Fibroblast of skin of back (primary cell): ENCODE measurements at places on chromosomes 5 and 9.

DNA sequence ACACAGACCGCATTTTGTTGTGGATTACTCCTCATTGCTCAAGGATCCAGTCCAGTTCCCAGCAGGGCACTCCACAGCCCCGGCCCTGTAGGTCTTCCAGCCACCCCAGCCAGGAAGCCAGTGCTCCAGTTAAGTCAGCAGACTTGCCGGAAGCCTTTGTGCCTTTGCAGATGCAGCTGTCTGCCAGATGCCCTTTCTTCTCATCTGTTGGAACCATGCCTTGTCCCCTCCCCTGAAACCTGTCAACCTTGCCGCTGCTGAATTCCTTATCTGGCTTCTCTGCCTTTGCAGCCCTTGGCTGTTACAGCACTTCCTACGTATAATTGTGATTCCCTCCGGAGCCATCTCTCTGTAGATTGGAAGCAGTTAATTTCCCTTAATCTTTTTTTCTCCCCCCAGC is 28.4 kb downstream of the PSAT1 start:
- peak; percentile 23 for DNase-seq

DNA sequence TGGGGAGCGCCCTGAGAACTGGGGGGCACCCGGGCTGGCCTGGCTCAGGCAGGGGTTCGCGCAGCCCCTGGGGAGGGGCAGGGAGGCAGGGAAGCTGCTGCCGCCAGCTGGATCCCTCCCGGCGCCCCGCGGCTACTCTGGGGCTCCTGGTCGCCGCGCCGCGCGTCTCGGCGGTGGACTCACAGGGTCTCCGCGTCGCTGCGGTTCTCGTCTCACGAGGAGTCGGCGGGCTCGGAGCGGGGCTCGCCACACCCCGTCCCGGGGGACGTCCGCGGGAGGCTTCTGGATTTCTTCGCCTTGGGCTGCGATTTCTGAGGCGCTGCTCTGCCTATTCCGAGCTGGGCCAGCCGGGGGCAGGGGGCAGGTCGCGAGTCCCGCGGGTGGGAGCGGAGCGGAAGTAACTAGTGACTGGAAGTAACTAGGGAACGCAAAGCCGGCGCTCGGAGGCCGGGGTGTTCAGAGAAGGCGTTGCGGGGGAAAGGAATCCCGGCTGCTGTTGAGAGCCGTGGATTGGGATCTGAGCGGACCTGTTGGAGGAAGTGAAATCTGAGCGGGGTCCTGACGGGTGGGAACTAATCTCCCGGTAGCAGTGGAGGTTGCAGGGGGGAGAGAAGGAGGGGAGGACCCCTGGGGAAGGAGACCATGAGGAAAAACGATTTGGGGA is 511 bp downstream of the CYSTM1 start:
- peak; percentile 76 for DNase-seq

DNA sequence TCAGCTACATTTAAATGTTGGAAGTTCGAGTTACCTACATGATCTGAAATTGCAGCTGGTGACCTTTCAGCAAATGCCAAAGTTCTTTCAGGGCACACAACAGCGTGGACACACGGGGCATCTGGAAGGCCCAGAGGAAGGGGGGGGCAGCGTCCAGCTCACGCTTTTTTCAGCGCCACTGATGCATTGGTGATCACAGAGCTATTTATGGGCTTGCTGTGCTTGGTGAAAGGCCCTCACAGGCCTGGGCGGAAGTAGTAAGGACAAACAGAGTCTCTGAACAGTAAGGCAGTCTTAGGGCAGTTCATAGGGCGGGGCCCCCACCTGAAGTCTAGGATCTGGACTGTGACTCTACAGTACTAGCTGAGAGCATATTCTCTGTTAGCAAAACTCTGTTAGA is 6.6 kb upstream of the FBP2 start:
- no peak for DNase-seq

DNA sequence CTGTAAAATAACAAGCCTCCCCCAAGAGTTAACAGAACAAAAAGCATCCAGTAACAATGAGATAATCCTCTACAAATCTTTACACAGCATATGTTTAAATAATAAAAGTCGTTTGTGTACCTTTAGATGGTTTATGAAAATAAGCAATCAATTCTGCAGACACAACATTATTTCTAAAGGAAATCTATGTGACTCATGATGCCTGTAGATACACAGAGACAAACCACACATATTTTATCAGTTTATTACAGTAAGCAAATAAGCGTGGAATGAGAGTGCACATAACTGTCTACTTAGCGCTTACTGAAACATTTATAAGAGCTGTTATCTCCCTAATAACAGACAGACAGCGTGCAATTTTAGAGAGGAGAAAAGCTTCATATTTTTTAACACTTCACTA is 243.6 kb downstream of the AP3B1 start:
- peak; percentile 60 for DNase-seq

- no peak for DNase-seq
Measured at GRCh38 chr5:180540050-180540694, 46.0 kb downstream of the CNOT6 start.

DNA sequence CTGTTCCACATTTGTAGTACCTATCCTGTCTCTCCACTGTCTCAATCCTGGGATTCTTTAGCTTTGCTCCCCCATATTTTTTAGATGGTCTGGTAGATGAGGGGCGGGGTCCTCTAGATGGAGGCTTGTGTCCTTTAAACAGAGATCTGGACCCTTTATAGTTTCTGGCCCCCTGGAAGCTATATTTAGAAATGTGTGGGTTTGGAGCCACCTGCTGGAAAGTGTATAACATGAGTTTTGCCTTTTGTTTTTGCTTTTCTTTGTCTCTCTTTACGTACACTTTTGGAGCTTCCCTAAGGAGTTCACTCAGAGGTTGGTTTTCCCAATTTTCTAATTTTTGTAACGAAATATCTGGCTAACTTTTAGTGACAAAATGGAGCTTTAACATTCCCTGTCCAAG is 110.7 kb downstream of the CFAP95 start:
- no peak for DNase-seq

- no peak for DNase-seq
Measured at GRCh38 chr9:37336150-37336549, 86.3 kb upstream of the GRHPR start.

DNA sequence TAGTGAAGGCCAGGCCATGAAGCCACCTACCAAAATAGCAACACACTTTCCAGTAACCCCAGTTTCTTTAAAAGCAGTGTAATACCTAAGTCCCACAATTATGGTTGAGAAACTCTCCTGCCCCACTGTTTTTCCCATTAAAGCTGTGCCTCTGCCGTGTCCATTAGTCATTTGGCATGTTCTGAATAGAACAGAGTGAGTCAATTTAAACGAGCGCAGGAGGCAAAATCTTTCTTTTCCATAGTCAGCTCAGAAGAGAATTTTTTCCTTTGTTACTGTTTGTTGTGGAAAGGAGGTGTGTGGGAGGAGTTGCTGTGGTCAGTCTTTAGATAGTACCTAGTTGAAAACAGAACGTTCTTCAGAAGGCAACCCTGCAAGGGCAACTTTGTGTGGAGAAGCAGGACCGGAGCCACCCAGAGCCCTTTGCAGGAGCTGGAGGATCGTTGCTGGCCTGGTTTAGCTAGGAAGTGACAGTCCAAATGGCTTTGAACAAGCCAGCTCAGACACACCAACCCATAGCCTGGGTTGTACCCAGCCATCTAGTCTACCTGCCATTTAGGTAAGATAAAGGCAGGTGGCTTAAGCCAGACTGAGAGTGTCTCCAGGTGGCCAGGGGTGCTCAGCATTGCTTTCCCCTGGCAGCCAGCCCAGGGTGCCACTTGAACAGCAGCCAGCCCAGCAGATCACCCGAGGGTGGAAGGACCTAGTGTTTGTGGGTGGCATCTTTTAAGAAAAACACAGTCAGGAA is 30.4 kb downstream of the GADD45G start:
- DNase-seq = peak; percentile 13

DNA sequence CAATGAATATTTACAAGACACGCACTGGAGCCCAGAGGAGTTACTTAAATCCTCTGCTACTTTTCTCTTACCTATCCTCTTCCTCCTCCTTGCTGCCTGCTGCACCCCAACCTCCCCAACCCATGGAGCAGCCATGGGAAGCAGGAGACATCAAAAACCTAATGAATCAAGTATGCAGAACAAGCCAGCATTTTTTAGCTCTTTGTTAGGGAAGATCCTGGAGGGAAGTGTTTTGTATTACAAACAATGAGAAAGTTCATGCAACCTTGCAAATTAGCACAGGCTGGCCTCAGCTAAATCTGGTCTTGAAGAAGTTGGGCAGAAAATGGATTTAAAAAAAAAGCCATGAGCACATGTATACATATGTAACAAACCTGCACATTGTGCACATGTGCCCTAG is 498.8 kb downstream of the KIF4B start:
- no peak for DNase-seq

DNA sequence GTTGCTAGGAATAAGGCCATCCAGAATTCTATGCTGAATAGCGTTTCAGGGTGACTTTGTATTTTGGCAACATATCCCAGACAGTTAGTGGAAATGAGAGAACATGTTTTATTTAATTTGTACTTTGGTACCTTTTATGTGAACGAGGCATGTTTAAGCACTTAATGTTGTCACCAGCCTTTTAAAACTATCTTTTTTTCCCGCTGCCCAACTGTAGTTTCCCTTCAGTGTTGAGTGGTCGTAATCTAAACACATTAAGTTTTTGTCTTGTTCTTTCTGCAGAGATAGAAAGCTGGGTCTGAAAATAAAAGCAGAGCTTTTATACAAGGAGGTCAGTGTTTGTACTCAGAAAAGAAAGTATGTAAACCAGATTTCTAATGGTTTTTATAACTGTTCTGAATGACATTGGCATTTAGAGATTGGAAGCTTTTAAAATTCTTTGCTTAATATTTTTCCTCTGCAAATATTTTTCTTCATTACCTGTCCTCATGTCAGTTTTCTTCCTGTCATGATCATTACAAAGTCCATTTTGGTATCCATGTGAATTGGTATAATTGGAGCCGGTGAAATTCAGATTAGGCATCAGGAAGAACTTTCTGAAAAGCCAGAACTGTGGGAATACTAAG is 100.7 kb downstream of the ARHGEF28 start:
- DNase-seq = no peak

DNA sequence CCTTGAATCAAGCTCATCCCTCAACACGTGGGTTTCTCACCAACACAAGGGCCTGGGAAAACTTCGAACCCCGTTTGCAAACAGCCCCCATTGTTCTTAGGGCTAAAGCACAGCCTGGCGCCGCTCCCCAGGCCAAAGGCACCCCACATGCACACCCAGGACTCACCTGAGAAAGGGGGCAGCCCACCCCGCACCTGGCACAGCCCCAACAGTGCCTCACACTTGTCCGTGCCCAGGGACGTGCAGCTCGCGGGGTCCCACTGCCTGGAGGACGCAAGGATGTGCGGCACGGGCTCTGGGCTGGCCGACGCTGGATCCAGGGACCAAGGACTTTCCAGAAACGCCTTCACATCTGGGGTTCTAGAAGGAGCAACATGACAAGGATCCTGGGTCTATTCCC is 2.8 kb downstream of the SOHLH1 start:
- no peak for DNase-seq

GRCh38 chr9:136675477-136676296 is 11.6 kb downstream of the AGPAT2 start:
- DNase-seq = no peak

- DNase-seq = peak; percentile 27
Measured at GRCh38 chr5:17838469-17838868, 204.2 kb downstream of the TAF11L14 start.

- no peak for DNase-seq
Measured at GRCh38 chr5:141814064-141814964, 63.9 kb downstream of the PCDH1 start.

DNA sequence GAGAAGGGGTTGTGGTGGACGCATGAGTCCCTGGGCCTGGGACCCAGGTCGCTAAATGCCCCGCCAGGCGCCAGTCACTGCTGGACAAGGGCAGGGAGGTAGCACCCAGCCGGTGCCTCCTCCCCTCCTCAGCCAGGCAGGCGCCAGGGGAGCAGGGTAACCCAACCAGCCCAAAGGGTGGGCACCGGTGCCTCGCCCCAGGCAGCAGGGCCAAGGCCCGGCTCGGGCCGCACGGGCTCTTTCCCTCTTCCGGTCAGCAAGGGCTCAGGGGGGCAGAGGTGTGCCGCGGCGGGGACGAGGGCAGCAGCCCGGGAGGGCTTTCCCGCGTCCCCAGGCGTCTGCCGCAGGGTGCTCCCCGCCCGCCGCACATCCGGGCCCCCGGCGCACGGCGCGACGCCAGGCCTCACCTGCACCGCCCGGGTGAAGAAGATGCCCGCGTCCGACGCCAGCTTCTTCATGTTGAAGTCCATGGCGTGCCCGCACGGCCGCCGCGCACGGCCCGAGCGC is 393 bp downstream of the SH3GLB2 start:
- peak; percentile 25 for DNase-seq

- DNase-seq = peak; percentile 70
Measured at GRCh38 chr5:68215898-68216244, 315 bp downstream of the PIK3R1 start.

GRCh38 chr9:113756476-113757192 is 119.5 kb upstream of the ZNF618 start:
- peak; percentile 50 for DNase-seq

DNA sequence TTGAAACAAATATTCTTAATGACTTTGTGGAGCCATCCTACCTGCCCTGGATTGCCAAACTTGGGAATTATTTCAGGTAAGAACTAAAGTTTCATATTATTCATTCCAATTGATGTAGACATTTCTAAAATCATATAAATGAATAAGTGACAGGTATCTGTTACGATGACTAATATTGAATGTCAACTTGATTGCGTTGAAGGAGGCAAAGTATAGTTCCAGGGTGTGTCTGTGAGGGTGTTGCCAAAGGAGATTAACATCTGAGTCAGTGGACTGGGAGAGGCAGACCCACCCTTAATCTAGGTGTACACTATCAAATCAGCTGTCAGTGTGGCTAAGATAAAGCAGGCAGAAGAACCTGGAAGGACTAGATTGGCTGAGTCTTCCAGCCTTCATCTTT is 1688.4 kb upstream of the CDH9 start:
- no peak for DNase-seq

- no peak for DNase-seq
Measured at GRCh38 chr5:160039810-160040470, 31.0 kb downstream of the TTC1 start.

DNA sequence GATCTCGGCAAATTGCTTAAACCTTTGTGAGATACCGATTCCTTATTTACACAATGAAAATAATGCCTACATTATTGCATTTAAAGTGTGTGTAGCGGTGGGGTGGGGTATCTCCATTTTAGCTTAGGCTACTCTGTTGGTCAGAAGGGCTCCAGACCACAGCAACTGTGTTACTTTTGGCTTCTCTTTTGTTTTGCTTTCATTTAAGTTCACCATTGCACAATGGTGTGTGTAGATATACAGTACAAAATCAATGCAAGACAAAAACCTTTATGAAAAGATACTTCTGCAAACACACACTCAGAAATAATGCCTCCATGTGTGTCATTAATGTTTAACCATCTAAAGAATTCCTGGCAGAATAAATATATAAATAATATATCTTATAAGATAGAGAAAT is 279.4 kb downstream of the FBXL17 start:
- DNase-seq = no peak
